ENCODE measurements at places on chromosomes 2 and 18.
A peak's percentile ranks its signal among the peaks of the same experiment; 100 is the strongest.

DNA sequence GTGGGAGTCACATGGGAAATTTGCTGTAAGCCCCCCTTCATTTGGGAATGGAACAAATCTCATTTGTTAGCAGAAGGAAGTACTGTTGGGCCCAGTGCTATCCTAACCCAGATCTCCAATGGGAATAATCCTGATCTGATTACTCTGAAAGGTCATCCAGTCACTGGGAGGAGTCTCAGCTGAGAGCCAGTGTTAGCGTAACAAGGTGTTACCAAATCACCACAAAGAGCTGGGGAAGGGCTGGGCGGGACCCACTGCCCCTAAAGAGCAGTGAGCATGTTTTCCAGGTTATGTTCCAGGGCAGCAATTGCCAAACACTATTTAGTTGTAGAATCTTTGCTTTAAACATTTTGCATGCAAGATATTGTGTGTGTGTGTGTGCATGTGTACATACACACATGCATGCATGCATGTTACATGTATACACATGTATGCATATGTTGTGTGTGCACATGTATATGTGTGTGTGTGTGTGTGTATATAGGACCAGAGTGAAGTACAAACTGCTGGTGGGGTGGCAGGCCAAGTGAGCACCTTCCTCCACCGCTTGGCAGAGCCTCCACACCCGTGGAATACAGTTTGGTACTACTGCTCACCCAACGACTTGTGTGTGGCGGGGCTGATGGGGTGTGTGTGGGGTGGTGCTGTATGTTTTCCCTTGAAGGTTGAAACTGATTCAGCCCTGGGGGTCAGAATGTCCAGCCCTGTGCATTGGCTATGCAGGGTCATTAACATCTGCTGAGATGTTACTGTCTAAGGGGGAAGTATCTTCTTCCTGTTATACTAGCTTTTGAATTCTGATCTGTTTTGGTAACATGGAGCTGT is 15.2 kb downstream of the INPP5D start:
- DNase-seq, result no peak

DNA sequence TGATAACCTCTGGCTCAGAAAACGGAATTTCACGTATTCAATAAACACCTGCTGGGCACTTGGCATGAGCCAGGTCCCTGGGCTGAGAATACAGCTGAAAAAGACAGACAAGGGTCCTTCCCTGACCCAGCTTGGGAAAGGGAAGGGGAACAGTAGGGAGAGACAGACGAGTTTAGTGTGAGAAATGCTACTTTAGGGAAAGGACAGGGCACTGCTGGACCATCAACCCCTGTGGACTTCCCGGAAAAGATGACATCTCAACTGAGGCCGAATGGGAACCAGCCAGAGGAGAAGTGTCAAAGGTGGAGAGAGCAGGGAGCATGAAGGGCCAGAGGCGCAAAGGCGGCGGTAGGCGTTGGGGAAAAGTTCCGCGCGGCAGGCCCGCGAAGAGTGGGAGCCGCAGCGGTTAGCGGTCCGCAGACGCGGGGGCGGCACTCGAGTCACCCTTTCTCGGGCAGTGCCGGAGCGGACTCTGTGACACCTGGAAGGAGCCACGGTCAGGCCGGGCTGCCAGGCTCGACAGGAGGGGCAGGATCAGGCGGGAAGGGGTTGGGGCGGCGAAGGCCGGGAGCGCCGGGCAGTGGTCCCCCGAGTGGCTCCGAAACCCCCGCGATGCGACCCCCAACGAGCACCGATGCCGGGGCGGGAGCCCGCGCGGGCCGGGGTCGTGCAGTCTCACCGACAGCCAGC is 519 bp downstream of the TEX261 start:
- DNase-seq, result no peak

DNA sequence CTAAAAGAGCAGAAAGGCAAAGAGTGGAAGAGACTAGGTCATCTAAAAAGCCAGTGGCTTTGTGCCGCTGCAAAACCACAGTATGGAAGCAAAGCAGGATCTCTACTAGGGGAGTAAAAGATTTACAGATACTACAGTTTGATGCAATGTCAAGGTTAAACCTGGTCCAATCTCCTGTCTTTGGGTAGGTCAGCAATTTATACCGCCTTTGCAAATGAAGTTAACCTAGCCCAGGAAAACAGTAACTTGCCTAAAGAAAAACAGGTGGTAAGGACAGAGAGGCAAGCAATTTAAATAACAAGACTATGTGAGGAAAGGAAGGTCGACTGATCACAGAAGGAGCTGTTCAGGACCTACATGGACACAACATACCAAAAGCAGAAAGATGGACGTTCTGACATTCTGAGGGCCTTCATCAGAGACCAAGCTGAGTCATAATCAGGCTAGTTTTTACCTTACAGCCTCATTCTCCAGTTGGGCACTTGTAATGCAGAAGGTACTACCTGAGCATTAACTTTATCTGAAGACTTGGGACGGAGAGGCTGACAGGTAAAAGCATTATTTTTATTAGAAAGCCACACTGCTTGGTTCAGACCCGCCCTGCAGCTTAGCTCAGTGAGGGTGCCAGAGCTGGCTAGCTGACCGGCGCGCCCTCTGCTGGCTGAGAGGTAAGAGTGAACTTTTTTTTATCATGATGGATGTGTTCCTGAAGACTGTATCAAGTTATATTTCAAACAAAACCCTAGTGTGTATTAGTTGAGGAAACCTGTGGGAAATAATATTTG is 15.9 kb downstream of the CDKL4 start:
- peak; percentile 25 for DNase-seq

- peak; percentile 66 for DNase-seq
These were observed 3.9 kb downstream of the KCNK3 start for GRCh38 chr2:26696351-26696816.

DNA sequence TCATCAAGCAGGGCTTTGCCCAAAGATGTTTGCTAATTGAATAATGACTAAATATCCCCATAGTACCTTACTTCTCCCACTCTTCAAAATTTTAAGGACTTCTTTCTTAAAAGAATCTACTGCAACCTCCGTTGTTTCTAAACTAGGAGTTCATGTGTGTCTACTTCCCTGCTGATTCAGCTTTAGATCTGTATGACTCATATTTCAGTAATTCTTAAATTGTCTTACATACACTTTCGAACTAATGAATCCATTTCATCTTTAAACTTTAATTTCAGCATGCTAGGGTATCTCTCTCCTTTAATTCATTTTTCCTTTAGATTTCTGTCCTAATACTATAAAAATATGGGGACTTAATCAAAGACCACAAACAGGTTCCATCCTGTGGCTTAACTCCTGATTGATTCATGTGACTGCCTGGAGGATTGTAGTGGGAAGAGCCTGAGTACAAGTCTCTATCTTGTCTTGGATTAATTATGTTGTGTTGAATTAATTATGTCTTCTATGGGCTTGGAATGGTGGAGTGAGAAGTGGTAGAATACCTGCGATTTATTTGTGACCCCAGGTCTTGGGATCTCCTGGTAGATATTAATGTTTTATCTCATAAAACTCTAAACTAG is 24.9 kb upstream of the COL5A2 start:
- no peak for DNase-seq

DNA sequence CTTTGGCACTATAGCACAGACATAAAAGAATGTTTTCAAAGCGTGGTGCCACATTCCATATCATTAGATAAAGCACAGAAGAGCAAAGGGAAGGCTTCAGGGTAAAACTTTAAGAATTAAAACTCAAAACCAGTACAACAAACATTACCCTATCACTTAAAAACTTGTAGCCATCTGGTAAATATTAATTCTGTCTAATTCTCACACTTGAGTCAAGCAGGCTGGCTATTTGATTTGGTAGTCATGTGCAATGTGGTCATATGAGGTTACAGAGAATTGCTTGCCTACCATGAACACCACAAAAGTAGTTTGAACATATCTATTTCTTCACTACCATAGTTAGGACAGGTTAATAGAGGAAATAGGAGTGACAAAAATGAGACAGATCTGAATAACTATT is 244.9 kb downstream of the IRS1 start:
- DNase-seq, result no peak

DNA sequence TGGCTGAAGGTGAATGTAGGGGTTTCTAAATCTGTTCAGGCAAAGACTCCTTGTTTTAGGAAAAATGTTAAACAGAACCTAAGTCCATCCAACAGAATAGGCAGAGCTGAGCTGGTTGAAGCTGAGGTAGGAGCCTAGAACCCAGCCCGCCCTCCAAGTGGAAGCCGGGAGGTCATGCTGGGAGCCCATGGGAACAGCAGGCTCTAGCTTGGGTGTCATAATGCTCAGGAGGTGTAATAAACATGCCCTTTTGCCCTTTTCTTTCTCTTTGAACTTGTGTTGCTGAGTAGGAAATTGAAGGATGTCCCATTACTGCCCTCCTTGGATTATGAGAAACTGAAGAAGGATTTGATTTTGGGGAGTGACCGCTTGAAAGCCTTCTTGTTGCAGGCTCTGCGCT is 60.3 kb downstream of the ARMC9 start:
- DNase-seq, result no peak

DNA sequence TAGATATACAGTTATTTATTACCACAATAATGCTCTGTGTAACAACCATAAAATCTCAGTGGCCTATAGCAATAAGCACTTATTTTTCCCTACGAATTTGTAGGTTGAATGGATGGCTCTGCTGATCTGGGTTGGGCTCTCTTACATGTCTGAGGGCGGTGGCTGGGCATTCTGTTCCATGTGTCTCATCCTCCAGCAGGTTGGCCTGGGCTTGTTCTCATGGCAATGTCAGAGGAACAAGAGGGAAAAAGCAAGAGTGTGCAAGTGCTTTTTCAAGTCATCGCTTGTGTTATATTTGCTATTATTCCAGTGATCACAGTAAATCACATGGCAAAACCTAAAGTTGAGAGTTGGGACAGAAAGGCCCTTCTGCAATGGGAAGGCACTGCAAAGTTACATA is 30.4 kb upstream of the MYO3B start:
- DNase-seq, result no peak

- no peak for DNase-seq
These were observed 290.6 kb downstream of the PTGR3 start for GRCh38 chr18:74918276-74918790.

DNA sequence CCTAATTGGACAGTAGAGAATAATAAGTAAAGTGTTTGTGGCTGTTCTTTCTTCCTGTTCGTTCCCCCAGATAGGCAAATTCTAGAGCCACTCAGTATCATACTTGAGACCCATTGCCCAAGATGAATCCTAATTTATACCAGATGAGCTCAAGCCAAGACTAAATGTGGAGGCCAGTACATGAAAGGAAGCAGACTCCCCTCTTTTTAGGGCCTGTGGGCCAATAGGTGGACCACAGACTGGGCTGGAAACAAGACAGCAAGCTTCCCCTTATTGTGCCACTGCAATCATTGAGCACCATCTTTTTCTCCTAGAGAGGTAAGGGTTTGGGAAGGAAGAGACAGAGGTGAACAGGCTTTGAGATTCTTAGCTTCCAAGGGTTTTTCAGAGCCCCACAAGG is 141.9 kb downstream of the MGAT5 start:
- DNase-seq, result no peak

- DNase-seq, result no peak
These were observed 9.1 kb downstream of the KCNF1 start for GRCh38 chr2:10920764-10921388.

GRCh38 chr18:54712758-54713157 is 115.5 kb upstream of the RAB27B start:
- DNase-seq, result no peak

DNA sequence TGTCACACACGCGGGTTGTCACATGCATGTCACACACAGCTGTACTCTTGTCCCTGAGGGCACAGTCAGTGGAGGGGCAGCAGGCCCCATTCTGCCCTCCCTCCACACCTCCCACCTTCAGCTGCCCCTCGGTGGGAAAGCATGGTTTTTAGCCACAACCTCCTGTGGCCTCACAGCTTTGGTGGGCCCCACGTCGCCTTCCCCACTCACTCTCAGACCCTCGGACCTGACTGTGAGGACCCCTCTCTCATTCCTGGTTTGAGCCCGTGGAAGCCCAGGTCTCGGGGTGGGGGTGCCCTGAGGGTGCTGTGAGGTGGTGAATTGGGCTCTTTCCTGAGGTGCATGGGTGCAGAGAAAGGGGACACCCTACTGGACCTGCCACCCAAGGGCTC is 19.9 kb downstream of the KCNG2 start:
- DNase-seq, result no peak

DNA sequence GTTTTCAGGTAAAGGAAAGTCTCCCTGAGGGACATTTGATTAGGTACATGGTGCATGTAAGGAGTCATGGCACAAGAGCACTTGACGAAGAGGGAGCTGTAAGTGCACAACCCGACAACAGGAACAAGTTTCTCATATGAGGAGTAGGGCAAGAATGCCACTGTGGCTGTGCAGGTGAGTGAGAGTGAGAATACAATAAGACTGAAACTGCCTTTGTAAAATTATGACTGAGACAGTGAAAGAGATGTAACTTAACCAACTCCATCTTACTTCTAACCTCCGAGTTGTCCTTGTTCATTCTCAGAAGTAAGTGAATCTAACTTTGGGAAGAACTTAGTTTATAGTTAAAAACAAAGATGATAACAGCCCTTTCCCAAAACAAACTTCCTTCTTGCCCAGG is 1025.8 kb upstream of the CNTNAP5 start:
- DNase-seq, result no peak

DNA sequence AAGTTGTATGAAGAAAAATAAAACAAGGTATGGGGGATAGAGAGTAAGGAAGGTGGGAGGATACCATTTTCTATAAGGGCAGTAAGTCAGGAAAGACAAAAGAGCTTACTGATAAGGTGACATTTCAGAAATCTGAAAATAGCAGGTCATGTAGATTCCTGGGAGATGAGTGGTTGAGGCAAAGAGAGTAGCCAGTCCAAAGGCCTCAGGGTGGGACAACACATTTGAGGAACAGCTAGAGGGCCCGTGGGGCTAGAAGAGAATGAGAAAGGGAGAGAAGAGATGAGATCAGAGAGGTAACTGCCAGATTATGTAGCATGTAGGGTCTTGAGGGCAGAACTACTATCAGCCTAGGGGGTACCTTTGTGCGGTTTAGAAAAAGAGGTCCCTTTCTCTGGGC is 2.9 kb downstream of the CLHC1 start:
- DNase-seq, result no peak

DNA sequence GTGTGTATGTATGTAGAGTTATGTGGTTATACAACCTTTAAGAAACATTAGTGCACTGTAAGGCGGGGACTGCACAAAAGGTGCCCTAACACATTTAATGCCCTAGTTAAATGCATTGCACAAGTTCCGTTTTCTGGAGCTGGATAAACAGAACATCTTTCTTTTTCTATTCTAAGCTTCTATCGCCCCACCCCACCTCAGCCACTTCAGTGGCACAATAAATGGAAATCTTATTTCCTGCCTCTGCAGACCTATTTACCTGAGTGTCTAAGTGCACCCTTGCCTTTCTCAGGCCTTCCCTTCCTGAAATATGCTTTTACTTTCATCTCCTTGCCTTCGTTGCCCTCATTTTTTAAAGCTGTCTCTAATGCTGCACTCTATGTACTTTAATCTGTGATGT is 123.5 kb downstream of the TANC1 start:
- DNase-seq, result no peak

GRCh38 chr2:6254441-6254840 is 562.3 kb downstream of the SOX11 start:
- no peak for DNase-seq

GRCh38 chr18:46458472-46458871 is 198.5 kb downstream of the LOXHD1 start:
- no peak for DNase-seq

GRCh38 chr2:205405194-205405593 is 277.1 kb upstream of the NRP2 start:
- no peak for DNase-seq

Measured in NCI-H446 treated with DMSO at 0.1 percent for 48 hours (cell line).